ENCODE measurements at places on chromosomes 1 and 21.
A peak's percentile ranks its signal among the peaks of the same experiment; 100 is the strongest.

GRCh38 chr1:220677251-220677650, 12.9 kb upstream of the C1orf115 start:
- no peak for DNase-seq

DNA sequence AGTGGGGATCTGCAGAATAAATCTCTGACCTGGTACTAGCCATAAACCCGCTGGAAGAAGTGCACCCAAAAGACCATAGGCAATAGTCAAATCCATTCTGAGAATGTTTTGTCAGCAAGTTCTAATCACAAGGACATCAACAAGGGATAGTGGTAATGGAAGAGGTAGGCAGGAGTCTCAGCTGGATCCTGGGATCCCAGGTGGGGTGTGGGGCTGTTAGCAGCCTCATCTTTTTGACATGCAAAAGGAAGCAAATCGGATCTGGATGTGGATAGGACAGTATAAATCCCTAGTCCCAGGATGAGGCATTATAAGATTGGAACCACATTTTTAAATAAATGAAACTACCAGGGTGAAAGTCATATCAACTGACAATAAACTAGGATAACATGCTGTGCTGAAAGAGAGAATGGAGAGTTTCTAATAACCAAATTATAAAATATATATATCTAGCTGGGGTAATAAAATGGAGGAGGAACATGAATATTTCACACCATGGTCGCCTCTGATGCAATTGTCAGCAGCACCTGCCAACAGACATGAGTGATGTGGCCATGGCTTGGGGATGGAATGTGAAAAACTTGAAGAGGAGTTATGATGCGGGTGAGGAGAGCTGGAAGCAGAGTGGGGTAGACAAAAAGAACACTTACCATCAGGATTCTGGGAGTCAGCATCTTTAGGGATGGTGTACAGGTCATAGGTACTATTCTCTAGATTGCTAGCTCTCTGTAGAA, 23.7 kb upstream of the PEX19 start:
- peak; percentile 59 for DNase-seq

GRCh38 chr1:178434360-178434759, 62.4 kb downstream of the CLEC20A start:
- DNase-seq: no peak

GRCh38 chr1:83627045-83627444, 371.9 kb downstream of the TTLL7 start:
- no peak for DNase-seq

DNA sequence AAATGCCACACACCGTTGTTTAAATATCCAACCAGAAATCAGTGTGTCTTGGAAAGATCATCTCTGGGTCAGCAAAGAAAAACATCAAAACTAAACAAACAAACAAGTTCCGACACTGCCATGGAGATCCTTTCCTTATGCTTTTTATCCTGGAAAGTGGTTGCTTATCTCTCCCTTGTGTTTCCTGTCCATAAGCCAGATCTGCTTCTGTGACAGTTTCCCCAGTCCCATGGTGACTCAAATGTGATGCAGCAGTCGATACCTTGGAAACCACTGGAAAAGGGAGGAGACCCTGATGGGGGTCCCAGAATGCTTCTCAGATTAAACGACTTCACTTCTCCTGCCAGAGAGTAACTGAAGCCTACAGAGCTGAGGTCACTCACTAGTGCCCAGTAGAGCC, 94.7 kb downstream of the DMRTA2 start:
- no peak for DNase-seq

DNA sequence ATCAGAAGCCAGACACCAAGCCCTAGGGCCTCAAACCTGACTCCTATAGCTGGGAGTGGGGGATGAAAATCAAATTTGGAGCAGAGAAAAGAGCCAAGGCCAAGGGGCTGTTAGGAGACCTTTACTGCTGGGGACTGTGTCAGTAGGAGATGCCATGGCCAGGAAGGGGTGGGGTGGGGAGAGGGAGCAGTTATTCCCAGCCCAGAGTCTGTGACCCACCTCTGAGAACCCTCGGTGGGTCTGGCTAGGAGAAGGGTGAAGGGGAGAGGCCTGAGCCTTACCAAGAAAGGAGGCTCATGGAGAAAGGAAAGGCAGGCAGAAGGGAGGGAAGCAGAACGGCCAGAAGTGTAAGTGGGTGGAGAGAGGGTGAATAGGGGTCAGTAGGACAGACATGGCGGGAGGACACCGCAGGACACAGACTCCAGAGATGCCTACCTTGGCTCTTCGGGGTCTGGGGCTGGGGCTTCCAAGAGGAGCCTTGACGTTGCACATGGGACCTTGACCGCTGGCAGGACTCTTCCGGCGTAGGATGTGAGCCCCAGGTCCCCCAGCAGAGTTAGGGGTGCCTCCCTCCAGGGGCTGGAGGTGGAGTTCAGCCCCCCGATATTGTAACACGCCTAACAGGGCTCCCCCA, 1.2 kb downstream of the ADAMTS4 start:
- no peak for DNase-seq

GRCh38 chr1:113976609-113977278, 2.5 kb upstream of the OLFML3 start:
- DNase-seq: peak; percentile 63
